CD4-positive, alpha-beta T cell treated with Interleukin-21 for 1 hour (primary cell): ENCODE measurements at places on chromosomes 7 and 10.

GRCh38 chr7:94386416-94386815 lies 8.3 kb upstream of the COL1A2 start:
- no peak for DNase-seq

DNA sequence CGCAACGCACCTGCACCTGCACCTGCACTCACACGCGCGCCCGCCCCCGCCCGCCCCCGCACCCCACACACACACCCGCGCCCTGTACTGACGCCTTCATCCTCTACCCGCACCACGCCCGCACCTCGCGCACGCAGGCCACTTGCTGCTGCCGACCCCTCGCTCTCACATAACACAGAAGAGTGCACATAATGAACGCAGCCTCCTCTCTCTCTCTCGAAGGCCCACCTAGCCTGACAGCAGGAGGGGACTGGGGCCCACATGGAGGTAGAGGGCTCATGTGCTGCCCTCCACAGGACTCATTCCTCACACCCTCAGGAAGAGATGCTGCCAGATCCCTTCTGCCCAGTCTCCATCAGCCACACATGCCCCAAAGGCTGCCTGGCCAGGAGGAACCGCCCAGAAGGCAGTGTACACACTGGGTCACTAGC lies 432 bp upstream of the CAMK2B start:
- no peak for DNase-seq

GRCh38 chr10:97401455-97401919 lies 347 bp upstream of the RRP12 start:
- DNase-seq, result no peak

GRCh38 chr7:18685971-18686370 lies 190.4 kb downstream of the HDAC9 start:
- DNase-seq, result no peak

DNA sequence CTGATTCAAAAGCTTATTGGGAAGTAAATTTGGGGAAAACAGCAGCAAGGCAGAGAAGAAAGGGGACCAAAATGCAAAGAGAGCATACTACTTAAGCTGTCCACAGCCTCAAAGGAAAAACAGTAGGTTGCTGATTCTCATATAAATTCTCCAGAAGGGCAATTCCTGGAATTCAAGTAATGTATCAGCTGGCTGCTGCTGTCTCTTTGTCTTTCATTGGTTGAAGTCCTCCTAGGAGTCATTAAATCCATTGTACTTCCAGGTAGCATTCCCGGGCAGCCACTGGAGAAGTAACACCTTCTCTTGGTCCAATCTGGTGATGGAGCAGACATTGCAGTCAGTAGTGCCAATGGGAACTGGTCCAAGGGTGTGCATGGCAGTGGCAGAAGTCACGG lies 22.7 kb downstream of the BET1 start:
- no peak for DNase-seq

DNA sequence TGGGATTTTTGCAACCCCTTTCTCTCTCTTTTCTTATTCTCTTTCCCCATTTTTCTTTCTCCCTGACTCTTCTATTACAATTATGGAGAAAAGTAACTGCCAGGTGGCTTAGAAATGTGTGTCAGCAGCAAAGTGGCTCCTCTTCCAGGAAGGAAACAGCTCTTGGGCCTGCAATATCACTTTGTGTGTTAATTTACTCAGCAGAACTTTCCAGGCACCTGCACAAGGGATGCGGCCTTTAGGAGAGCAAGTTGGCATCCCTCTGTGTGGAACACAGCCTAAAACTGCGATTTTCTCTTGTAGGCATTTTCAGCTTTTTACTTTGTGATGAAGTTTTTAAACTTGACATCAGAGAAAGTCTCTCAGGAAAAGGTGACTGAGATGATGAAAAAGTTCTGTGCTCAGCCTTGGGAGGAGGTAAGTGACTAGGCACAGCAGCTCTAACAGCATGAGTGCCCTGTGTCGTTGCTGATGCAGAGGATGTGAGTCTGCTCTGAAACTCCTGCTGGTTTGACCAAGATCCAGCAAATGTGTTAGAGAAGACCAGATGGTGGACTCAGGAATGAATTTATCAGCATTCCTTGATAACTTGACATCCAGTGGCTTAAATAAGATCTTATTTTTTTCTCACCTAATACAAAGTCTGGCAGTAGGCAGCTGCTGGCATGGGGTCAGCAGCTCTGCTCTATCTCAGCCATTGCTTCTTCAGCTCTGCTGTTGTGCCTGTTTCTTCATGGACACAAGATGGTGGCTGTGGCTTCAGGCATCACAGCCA lies 47.4 kb upstream of the CC2D2B start:
- no peak for DNase-seq

- DNase-seq, result no peak
Measured at GRCh38 chr10:106942035-106942662, 222.4 kb downstream of the SORCS1 start.

GRCh38 chr7:142917447-142917846 lies 16.1 kb downstream of the TRPV5 start:
- no peak for DNase-seq

- DNase-seq, result no peak
Measured at GRCh38 chr10:34018784-34019183, 684.3 kb upstream of the NRP1 start.

DNA sequence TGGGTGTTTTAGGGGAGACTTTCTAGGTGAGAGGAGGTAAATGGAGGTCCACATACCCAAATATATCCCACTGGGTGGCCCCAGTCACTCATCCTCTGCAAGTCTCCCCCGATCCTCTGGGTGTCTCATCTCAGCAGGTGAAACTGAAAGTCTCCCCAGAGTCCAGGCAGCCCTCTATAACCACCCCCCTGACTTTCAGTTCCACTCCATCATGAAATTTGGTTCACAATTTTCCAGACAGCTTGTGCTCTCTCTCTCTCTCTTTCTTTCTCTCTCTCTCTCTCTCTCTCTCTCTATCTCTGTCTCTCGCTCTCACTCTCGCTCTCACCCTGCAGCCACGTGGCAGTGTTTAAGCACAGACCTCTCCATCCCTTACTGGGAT lies 56.7 kb upstream of the ELN start:
- DNase-seq, result no peak

DNA sequence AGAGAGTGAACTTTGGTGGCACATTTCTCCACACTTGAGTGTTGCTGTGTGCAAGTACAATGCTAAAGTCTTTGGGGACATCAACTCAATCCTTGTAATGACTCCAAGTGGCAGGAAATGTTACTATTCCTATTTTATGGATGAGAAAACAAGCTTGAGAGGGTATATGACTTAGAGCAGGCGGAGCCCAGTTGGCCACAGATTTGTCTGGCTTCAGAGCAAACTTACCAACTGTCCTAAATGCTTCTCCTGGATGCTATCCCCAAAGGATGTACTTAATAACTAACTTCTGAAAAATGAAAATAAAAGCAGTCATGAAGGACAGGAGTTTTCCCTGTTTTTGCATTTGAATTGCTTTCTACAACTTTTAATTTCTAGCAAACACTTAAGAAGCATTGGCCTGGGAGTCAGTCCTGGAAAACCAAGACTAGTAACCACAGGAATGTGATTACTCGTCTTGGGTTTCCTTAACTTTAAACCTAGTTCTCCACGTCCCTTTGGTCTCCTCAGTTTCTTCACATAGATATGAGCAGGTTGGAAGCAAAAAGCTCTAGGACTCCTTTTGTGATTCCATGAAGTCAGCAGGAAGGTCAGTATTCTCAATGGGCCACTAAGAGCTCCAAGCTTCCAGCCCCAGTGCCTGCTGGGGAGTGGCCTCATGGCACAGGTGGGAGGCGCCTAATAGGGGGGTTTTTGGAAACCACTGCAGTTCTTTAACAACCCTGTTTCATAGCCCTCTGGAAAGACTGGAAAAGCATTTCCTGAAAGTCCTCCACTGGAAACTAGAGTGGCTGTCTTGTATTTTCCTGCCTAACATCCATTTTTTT lies 140.8 kb downstream of the GLCCI1 start:
- no peak for DNase-seq

DNA sequence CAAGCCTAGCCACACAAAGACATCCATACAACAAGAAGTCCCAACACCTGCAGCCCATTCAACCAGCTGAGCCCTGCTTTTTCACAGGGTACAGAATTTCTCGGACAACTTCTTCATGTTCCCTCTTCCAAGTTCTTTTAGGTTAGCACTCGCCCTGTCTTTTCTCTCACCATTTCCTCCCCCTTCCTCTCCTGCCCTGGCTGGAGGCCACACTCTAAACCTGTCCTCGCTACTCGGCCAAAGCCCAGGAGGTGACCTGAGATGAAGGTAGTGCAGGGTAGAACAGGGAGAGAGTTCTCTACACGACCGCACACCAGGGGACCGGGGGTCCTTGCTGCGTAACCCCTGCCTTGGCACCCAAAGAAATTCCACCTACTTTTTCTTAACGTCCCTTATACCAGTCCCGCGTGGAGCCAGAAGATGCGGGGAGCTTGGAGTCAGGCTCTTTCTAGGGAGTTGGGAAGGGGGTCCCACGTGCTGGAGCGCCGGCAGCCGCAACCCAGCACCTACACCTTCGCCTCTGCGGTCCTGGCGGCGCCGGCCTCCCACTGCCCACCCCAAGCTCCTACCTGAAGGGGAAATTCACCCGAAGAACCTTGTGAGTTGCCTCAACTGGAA lies 16.0 kb upstream of the DLX6 start:
- no peak for DNase-seq

DNA sequence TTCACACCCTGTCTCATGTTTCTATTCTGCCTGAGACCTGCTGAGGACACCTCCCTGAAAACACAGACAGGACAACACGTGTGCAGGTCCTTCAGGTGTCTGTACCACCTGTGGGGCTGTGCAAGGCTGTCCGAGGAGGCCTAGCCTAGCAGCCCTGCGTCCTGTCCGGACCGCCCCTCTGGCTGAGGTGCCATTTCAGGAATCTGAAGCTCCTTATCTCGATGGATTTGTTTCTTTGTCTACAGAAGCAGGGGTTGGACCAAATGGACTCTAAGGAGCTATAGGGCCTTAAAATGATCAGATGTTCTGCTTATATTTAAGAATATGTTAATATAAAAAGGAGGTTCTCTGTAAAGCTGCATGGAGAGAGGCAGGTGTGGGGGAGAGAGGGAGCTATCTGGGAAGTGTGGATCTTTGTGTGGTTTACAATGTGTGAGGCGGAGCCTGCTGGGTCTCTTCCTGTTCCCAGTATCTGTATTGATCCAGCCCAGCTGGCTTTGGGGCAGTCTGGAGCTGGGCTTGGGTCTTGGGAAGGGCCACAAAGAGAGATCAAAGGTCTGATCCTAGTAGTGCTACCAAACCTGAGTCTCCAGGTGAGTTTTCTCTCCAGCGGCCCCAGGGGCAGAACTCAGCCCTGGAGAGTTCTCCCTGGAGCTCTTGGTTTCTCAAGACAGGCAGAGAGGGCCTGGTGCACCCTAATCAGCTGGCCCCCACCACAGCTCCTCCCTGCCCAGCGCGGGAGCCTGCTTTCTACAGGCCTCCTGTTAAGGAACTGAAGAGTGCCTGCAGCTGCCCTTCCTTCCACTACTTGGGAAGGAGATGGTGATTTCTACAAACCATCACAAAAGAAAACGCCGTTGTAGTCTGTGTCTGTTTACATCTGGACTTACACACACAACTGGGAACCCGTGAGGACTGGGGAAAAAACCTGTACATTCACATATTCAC lies 3.4 kb upstream of the MNX1 start:
- DNase-seq, result no peak

- no peak for DNase-seq
Measured at GRCh38 chr10:78559661-78560340, 509.0 kb upstream of the ZMIZ1 start.

- DNase-seq, result peak; percentile 80
Measured at GRCh38 chr7:2521952-2522591, 2.5 kb downstream of the LFNG start.

DNA sequence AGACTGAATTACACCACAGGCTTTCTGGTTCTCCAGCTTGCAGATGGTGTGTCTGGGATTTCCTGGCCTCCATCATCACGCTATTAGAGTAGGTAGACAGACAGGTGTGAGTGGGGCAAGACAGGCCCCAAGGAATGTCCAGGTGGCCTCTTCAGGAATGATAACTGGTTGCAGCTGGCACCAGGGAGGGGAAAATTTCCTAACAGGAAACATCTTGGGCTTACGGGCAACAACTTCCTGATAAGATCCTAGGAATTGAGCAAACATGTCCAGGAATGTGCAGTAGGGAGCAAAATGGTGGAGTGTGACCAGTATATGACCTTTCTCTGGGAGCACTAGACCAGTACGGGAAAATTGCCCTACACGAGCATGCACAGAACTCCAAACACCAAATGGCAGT lies 11.3 kb downstream of the XRCC2 start:
- DNase-seq, result no peak

GRCh38 chr10:63819753-63820329 lies 298.6 kb downstream of the REEP3 start:
- no peak for DNase-seq

- no peak for DNase-seq
Measured at GRCh38 chr7:129334473-129334872, 99.8 kb upstream of the STRIP2 start.

GRCh38 chr10:74589851-74590250 lies 236.5 kb upstream of the KAT6B start:
- no peak for DNase-seq

DNA sequence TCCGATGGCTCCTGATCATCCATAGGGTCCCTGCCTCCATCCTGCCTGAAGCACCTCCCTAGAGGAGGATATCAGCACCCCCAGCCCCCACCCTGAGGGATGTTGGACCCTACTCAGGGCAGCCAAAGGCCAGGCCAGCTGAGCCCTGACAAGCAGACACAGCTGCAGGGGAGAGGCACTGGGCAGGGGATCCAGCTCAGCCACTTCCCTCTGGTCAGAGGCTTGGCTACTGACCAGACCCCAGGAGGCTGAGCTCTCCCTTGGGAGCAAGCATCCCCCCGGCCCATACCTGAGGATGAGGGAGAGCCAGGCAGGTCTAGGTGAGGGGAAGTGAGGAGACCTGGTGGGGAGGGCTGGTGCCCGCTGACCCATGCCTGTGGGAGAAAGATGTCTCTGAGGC lies 6.6 kb downstream of the LDB3 start:
- DNase-seq, result no peak

DNA sequence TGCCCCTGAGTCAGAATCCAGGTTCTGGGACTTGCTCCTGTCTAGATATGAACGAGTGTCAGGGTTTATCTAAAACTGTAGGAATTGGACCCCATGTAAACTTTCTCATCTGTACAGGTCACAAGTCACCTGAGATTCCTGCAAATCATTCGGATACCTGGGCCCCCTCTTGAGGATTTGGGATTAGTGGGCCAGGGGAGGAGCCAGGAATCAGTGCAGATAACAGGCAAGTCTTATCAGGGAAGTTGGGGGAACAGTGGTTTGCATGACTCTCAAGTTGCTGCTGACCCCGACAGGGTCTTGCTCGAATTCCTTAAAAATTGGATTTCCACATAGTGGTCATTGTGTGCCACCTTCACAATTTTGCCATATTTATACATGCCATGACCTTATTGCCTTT lies 188.4 kb upstream of the LYZL1 start:
- DNase-seq, result no peak
